Frontal cortex (tissue), 4 donors: ENCODE measurements at places on chromosomes 1 and 21.

DNA sequence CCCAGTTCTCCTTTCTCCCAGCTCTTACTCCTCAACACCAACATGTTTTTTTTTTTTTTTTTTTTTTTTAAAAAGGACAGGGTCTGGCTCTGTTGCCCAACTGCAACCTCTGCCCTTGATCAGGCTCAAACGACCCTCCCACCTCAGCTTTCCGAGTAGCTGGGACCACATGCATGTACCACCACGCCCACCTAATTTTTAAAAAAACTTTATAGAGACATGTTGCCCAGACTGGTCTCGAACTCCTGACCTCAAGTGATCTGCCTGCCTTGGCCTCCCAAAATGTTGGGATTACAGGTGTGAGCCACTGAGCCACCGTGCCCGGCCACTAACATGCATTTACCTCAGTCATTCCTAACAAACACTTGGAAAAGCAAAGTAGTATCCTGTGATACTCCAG lies 31.1 kb upstream of the FOXE3 start:
- no peak for DNase-seq

GRCh38 chr1:33190701-33191100 lies 8.9 kb upstream of the TRIM62 start:
- no peak for DNase-seq

DNA sequence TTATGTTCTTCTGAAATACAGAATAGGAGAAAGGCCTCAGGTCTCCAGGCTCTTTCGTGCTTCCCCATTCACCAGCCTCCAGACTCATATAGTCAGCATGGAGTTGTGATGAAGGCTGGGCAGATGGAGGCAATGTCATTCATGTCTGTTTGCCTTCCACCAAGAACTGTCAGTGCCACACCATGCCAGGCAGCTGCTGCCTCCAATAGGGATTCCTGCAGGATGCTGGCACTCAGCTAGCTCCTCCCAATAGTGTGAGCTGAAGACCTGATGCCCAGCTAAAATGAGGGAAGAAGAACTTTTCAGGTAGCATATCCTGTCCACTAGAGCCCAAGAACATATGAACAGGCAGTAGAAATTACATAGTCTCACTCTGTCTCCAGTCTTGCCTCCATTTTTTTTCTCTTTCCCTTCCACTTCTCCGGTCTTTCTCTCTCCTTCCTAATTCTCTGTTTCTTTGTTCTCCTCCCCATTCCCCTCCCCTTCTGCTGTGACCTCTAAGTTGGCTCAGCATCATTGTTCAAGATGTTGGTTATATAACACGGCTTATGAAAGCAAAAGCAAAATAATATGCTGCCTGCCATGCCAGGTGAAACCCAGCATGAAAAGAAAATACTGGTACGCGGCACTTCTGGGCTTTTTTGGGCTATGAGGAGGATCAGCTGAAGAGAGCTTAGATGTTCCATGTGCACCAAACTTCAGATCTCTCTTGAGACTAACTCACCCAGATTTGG lies 17.3 kb downstream of the GLUL start:
- DNase-seq: no peak

DNA sequence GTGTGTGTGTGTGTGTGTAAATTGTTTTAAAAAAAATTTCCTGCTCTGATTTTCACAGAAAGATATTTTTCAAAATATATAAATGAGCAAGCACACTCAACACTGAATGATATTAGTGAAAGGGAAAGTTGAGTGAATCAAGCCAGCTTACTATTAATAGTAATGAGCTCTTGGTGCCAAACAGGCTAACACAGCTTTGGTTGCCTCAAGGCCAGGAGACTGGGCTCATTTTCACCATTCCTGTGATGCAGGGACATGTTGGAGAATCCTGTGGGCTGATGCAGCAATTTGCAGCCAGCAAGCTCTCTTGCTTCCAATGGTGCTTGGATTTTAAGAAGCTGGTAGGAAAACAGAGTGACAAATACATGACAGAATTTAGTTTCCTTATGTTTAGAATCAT lies 30.2 kb downstream of the PLA2G4A start:
- DNase-seq: no peak

DNA sequence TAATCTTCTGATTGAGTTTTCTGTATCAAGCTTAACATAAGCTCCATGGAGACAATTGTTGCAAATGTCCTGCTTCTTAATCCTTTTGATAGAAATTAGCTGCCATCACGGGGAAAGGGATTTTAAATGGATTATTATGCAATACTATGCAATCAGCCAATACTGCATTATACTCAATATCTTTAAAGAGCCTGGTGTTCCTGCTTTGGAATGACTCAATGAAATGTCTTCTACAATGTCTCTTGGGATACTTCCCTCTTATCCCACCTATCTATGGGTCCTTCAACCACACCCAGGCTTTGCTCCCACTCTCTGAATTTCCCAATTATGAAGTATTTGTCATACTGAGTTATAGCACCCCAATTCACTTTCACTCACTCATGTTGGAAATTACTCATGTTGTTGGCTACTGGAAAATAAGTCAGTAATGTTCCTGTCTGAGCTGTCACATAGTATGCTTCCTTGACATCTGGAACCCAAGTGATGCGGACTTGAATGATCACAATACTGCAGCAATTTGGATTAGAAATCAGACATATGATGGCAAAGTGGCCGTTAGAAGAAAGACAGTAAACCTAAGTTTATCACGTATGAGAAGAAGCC lies 85.0 kb downstream of the TPR start:
- no peak for DNase-seq

DNA sequence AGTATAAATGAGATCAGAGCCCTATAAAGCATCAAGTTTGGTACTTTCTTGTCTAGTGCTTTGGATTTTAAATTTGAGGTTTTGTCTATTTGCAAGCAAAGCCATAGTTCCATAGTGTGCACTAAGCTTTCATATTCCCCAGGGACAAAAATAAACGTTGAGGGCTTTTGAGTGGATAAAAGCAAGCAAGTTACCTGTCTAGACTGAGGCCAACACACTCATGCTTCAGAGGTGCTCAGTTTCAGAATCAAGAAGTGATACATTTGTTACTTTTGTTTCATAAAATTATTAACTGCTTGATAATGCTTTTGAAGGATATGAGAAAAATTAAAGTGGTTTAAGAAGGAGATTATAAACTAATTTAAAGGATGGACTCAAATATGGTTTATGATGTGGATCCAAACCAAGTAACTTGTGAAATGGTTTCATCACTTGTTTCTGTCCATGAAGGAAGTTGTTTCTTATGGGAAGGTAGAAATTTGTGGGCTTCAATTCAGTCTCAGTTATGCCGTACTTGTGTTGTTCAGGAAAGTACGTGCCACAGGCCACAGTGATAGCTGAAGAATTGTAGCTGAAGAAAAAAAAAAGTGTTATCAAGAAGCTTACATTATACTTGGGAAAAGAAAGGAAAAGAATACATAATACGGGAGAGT lies 71.2 kb downstream of the CHRM3 start:
- no peak for DNase-seq

DNA sequence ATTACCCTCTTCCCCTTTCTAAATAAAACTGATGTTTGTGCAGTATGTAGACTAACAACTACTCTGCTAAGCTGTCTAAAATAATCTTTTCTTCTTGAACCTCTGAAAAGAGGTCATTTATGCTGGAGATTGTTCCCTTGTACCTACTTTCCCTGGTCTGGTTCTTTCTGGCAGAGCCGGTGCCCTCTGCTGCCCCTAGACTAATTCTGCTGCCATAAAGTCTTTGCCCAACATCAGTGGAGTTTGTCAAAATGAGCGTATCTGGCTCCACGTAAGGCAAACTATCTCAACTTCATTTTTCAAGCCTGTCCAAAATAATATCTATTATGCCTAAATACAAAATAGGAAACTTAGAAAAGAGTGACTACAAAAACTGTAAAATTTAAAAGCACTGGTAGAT lies 30.9 kb upstream of the ANGPTL7 start:
- DNase-seq: no peak

GRCh38 chr21:25589887-25590286 lies 17.4 kb downstream of the MRPL39 start:
- no peak for DNase-seq

DNA sequence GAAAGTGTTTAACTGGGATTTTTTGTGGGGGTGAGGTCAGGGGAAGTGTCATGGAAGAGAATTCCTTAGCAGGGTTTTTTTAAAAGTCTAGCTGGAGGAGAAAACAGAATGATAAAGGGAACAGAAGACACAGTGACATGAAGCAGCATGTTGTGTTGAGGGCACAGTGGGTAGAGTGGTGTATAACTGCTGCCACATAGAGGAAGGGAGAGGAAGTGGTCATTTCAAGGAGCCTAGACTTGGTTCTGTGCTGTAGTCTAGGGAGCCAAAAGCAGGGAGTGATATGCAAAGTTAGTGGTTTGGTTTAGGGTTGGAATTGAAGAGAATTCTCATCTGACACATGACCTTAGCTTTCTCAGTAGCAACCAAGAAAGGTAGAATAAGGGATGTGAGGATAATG lies 10.2 kb downstream of the EEIG2 start:
- DNase-seq: no peak

DNA sequence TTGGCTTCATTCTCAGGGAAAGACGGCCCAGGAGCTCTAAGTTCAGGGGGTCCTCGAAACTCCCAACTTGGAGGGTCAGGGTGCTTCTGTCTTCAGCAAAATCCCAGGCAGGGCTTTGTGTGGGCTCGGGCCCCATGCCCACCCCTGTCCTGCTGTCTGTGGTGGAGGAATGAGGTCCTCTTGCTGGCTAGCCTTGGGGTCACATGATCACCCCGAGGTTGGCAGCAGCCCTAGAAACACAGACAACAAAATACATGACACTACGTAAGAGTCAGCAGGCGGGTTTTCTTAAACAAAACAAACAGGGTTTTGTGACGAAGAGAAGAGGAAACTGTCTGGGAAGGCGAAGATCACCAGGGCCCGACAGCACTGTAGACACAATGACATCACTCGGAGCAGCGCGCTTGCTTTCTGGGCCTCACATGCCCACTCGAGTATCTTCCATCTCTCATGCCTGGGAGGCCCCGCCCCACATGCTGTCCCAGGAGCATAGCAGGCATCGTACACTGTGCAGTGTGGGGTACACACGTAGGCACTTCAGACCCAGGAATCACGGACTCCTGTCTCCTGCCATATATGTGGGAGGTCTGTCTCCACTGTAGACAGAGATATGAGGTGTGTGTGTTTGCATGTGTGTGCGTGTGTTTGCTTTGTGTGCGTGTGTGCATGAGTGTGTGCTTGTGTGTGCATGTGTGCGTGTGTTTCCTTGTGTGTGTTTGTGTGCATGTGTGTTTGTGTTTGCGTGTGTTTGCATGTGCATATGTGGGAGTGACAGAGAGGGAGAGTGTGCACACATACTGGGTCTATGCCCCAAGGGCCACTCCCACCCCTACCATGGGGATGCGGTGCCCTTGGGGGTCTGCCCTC lies 94.7 kb downstream of the SIK1 start:
- peak; percentile 89 for DNase-seq

- no peak for DNase-seq
These were observed 42.5 kb downstream of the ZBTB40 start for GRCh38 chr1:22494144-22494543.

GRCh38 chr1:222301652-222302051 lies 246.3 kb downstream of the HHIPL2 start:
- no peak for DNase-seq

DNA sequence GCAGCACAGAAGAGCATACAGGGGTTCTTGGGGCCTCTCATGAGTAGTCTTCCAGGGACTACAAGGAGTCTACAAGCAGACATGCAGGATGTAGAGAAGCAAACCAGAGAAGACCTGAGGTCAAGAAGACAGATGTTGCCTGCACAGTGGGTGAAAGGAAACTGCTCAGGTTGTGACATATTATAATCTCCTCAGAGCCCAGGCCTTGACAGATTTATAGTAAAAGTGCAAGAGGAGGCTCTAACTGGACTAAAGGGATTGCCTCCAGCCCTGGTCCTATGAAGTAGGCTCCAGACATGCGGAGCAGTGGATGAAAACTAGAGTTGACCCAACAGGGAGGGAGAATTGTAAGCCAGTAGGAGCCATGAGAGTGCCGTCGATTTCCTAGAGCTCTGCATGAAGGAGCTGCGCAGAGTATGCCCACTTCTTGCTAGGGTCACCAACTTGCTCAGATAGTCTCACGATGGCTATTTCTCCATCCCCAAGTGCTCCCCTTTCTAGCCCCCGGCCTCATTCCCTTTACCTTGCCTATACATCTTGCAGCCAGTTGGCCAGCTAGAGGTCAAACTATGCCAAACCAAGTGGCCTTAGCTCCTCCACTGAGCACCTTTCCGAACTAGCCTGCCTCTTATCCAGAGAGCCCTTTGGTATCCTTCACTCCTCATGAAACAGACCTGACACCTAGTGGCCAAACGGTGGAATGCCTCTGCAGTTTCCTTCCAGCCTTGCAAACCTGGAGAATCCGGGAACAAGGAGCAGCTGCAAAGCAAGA lies 36.2 kb upstream of the IPO9 start:
- peak; percentile 66 for DNase-seq

DNA sequence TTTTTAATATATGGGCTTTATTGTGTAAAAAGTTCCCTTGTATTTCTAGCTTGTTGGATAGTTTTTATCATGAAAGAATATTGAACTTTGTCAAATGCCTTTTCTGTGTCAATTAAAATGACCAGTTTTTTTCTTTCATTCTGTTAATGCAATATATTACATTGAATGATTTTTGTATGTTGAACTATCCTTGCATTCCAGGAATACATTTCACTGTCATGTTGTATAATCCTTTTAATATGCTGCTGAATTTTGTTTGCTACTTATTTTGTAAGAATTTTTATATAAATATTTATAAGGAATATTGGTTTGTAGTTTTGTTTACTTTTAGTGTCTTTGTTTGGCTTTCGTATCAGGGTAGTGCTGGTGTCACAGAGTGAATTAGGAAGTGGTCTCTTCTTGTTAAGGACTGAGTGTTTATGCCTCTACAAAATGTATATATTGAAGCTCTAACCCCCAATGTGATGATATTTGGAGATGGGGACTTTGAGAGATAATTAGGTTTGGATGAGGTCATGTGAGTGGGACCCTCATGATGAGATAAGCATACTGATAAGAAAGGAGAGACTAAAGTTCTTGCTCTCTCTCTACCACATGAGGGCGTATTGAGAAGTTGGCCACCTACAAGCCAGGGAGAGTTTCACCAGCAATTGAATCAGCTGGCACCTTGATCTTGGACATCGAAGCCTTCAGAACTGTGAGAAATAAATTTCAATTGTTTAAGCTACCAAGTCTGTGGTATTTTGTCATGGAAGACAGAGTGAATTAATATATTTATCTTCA lies 12.0 kb upstream of the SLAMF6 start:
- DNase-seq: no peak

DNA sequence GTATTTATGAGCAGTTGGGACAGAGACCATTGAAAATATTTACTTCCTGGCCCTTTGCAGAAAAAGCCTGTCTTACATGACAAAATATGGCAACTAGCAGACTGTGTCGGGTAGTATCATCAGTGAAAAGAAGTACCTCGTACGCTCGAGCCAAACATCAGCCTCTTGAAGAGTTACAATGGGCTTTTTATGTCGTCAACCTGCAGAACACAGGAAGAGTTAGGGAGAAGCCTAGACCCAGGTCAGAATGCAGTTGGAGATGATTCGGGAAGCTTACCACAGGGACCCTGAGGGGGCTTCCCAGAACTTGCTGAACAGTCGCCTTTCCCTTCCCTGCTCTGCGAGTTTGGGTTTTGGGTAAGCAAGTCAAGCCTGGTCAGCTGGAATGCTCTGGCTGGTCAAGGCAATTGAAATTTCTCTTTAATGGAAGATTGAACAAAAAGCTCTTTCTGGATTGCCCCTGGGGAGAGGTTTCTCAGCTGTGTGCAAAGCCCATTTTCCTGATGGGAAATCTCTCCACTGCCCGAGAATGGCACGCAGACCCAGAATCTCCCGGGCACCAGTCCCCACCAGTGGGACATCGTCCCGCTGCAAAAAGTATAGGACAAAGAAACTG lies 263.6 kb upstream of the TMEM51 start:
- no peak for DNase-seq
